ENCODE measurements at places on chromosomes 2 and 18.

DNA sequence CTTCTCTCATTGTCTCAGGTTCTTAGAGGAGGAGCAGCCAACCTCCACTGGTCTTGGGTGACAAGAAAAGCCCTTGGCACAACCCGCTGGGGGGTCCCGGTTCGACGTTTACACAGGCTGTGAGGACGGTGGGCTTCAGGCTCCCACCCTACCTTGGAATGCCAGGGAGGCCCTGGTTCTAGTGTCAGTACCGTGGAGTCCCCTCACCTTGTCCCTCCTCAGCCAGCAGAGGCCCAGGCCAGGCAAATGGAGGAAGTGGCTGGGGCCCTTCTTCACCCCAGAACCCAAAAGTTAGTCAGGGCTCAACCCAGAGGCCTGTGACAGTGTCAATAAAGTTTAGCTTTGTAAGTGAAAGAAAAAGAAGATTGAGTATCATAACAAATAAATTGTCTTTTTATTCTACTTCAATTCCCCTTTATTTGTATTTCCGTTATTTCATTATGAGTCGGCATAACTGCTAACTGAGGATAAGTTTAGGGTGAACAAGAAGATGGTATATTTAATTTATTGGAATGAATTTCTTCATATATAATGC, 62.6 kb upstream of the ZSWIM2 start:
- no peak for DNase-seq

DNA sequence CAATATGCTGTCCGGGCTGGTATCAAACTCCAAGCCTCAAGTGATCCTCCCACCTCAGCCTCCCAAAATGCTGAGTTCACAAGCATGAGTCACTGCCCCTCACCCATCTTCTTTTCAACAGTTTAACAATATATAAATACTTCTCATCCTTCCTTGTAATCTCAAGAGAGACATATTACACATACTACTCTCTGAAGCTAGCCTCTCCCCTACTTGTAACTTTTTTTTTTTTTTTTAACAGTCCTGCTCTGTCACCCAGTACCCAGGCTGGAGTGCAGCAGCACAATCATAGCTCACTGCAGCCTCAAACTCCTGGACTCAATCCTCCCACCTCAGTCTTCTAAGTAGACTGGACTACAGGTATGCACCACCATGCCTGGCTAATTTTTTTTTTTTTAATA, 5.7 kb downstream of the GFPT1 start:
- peak; percentile 85 for DNase-seq

DNA sequence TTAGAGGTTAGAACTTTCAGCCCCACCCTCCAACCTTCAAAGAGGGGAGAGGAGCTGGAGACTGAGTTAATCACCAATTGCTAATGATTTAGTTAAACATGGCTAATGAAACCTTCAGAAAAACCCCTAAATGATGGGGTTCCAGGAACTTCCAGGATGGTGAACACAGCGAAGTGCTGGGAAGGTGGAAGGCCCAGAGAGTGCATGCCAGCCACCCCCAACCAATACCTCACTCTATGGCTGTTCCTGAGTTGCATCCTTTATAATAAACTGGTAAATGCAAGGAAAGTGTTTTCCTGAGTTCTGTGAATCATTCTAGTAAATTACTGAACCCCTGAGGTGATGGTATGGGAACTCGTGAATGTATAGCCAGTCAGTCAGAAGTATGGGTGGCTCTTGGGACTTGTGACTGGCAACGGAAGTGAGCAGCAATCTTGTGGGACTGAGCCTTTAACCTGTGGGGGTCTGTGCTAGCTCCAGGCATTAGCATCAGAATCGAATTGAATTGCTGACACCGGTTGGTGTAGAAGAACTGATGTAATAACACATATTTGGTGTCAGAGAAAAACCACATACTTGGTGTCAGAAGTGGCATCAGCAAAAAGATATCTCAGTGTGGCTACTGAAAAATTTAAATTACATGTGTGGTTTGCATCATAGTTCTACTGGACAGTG, 37.4 kb downstream of the NPHP1 start:
- no peak for DNase-seq

DNA sequence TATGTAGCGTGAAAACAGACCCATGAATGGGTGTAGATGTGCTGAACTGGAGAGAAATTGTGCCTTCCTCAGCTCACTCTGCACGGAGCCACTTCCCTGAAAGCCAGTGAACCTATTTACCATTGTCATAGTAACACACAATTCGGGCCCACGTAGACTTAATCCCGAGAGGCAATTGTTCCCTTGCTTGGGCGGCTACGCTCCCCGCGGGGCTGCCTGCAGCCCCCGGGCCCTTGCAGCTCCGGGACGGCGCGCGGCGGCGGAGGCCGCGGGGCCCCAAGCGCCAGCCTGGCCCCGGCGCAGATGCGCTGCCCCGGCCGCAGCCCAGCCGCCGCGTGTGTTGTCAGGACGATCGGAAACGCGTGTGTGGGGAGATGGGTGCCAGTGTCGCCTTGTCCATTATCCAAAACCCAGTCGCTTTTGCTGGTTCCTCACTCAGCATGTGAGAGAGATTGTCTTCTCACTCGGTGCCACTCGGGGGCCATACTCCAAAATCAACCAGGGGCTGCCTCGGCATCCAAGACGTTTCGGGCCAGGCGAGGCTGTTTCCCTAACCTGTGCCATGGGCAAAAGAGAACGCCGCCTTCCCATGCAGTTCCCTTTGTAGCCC, 17.9 kb upstream of the LRRTM1 start:
- no peak for DNase-seq

DNA sequence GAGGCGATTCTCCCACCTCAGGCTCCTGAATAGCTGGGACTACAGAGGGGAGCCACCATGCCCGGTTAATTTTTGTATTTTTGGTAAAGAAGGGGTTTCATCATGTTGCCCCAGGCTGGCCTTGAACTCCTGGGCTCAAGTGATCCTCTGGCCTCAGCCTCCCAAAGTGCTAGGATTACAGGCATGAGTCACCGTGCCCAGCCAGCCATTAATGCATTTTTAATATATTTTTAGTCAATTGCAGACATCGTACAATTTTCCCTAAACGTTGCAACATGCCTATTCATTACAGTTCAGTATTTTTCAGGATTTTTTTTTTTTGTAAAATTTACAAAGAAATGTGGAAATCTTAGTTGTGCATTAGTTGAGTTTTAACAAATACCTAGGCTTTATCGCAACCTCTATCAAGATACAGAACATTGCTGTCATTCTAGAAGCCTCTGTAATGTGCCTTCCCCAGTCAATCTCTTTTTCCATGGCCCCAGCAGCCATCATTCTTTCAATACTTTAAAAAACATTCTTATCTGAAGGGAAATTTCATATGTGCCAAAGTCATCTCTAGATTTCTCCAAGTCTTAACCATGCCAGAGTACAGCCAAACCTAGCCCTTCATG, 14.7 kb downstream of the NABP1 start:
- DNase-seq = no peak

GRCh38 chr2:150169237-150169629, 318.2 kb downstream of the RND3 start:
- peak; percentile 84 for DNase-seq

DNA sequence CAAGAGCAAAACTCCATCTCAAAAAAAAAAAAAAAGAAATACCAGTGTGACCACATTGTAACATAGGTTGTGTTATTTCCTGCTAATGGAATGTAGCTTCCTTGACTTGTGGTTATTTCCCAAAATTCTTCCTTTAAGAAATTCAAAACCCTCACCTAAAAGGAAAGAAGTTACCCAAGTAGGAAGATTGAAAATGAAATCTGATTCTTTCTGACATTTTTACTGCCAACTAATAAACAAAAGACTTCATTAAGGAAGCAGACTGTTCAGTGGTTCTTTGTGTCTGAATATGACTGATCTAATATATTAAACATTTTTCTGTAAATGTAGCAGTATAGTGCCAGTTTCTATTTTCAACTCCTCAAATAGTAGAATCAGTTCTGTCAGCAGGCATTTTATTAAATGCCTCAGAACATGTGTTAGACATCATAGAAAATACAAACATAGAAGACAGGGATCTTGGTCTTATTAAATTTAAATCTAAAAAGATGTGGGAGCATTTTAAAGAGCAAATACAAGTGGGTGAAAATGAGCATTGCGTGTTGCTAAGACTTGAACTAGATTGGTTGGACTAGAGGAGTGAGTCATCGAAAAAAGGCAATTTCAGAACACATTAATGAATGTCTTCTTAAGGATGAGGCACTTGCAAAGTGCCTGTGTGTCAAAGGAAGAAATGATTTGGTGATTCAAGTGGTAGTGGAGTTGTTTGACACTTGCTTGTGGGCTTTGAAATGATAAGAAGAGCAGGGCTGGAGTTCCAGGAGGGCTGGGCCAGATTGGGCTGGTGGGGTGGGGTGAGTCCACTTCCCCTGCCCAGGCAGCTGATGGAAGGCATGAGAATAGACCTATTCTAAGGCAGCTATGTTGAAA, 53.4 kb downstream of the PKP4 start:
- DNase-seq = peak; percentile 31

DNA sequence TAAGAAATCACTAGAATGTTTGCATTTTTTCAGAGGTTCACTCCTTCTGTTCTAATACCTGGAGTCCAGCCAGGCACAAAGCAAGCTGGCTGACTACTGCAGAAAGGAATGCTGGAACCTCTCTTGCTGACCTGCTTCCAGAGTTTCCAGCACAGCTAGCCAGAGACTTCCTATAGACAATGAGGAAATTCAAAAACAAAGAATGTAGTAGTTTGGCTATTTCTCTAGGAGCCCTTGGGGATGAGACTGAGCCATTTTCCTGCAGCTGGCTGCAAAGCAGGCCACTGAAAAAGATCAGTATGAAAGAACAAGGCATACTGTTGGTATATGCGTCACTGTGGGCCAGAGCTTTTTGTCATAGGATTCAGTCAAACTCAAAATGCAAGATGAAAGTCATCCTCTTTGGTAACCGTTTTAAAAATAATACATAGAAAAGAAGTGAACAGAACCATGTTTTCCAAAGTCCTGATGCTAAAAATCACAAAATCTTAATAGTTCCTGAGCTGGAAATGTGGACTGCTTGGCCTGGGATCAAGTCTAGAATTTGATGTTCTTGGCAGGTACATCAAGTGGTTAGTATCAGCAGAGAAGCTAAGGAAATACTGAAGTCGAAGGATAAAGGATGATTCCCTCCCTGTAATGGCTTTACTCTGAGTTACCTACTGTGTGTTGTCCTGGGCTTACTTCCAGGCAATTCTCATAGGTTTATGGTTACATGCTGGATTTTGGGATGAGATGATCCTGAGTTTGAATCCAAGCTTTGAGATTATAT, 9.0 kb upstream of the DSEL start:
- peak; percentile 99 for DNase-seq

GRCh38 chr2:190465060-190465459, 56.9 kb downstream of the MFSD6 start:
- no peak for DNase-seq

- DNase-seq = no peak
Measured at GRCh38 chr2:4976407-4976806, 715.8 kb upstream of the SOX11 start.

DNA sequence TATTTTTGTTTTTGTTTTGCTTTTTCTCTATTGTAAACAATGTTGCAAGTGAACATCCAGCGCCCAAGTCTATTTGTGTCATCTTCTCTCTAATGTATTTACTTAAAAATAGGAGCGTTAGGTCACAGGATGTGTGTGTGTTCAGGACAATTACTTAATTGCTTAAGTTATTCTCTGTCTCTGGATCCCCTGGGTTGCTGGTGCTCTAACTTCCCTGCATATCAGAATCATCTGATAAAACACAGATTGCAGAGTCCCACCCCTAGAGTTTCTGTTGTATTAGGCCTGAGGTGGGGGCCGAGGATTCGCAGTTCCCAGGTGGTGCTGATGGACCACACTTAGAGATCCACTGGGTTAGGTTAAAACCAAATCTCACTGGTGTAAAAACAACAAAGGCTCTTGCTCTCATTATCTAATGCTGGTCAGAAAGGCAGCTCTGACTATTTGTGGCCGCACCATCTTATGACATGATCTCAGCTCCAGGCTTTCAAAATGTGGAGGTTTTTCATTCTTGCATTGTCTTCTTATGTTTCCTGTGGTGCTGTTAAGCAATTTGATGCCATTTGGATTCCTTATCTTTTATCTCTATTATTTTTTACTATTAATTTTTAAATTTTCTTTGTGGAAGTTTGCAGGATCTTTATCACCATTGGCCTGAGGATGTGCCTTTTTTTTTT, 87.7 kb downstream of the CLIP4 start:
- DNase-seq = no peak

- DNase-seq = no peak
Measured at GRCh38 chr2:112150851-112151250, 12.7 kb downstream of the FBLN7 start.

DNA sequence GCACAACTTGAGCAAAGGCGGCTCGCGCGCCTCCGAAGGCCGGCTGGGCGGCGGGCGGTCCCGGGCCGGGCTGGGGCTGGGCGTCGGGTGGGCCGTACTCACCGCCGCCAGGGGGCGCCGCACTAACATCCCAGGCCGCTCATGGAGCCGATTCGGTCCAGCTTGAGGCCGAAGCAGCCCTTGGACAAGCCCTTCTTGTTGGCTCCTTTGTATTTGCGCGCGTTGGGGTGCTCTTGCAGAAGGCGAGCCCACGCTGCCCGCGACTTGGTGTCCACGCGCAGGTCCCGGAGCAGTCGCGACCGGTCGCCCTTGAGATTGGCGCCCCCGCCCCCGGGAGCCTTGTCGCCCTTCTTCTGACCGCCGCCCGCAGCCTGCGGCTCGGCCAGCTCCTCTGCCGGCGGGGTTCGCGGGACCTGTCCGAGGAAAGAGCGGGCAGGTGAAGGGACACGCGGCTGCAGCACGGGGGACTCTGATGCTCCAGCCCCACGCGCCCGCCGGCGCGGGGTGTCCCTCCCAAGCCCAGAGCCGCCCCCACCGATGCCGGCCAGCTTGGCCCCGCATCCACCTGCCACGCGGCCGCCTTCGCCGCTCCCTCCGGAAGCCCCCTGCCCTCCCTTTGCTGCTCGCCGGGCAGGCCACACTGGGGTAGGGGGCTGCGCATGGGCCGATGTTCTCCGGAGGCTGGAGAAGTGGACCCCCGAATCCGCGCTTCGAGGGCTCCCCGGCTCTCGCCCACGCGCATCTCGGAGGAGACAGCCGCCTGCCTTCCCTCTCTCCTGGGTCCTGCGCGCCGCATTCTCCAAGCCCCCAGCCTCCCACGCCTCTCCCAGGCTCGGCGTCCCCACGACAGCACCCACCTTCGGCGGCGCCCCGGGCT, 655 bp downstream of the NPPC start:
- DNase-seq = peak; percentile 91
